Right lobe of liver (tissue), 6 donors: ENCODE measurements at places on chromosomes 12 and 14.

DNA sequence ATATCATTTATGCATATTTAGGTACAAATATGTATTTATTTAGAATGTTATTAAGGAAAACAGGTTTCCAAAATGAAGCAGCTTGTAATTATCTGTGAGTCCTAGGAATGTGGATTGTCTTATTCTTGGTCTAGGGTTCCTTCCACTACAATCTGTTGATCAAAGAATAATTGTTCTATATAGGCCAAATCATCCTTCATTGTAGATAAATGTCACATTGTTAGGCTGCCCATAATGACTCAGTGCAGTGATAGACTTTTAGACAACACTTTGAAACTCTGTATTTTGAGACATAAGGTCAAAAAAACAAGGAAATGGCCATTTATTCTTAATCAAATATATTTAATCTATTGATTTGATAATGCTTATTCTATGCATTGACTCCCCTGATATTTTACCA lies 283.0 kb downstream of the ACSS3 start:
- no peak for DNase-seq

DNA sequence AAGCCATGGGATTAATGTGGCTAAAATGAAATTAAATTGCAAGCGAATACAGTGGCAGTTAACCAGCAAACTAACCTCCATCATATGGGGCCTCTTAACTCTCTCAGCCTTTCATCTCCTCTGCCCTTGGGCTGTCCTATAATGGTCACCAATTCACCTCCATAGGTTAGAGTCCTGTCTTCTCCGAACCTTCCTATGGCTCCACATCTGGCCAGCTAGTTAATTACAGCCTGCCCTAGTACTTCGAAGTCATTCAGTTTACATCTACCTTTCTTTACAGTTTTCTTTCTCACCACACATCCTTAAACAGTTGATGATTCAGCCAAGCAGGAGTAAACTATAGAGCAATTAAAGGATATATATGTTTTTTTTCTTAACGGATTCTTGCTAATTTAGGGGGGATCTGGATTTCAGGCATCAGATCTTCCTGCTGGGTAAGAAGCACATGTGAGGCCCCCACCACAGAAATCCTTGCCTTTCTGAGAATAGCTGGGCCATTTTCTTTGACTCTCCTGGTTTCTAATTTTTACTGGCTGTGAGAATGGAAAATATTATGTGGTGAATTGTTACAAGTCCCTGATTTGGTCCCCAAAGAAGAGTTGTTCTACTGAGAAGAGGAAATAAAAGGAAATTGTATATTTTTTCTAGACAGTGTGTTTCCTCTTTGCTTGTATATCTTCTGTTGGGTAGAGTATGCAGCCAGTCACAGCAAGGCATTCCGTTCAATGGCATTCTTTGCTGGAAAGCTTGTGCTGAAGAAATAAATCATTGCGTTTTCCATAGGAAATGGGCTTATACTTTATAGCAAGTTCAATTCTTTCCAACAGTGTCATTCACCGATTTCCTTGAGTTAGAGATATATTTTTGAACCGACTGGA lies 16.7 kb downstream of the HMGA2 start:
- DNase-seq, result no peak

DNA sequence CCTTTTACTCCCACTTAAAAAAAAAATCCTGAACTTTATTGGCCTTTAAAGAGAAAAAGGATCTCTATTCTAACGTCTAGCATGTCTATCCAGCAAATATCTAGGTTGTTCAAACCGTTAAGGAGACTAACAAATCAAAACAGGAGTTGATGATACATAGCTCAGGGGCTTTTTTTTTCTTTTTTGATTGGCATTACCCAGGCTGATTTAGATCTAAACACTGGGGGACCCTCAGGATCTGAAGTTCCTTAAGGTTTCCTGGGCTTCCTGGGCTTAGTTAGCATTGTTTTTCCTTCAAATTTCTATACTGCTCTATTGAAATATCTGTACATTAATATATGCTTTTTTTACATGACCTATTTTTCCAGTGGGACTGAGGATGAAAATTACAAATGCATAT lies 42.3 kb downstream of the EFCAB11 start:
- DNase-seq, result no peak

GRCh38 chr12:80101126-80101525 lies 1.8 kb downstream of the OTOGL start:
- no peak for DNase-seq

GRCh38 chr14:95943699-95944098 lies 67.1 kb downstream of the TUNAR start:
- DNase-seq, result no peak

DNA sequence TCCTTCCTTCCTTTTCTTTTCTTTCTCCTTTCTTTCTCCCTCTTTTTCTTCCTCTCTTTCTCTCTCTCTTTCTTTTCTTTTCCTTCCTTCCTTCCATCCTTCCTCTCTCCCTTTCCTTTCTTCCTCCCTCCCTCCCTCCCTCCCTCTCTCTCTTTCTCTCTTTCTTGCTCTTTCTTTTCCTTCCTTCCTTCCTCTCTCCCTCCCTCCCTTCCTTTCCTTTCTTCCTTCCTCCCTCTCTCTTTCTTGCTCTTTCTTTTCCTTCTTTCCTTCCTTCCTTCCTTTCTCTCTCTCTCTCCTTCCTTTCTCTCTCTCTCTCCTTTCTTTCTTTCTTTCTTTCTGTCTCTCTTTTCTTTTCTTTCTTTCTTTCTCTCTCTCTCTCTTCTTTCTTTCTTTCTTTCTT lies 207.6 kb downstream of the ATP23 start:
- no peak for DNase-seq

DNA sequence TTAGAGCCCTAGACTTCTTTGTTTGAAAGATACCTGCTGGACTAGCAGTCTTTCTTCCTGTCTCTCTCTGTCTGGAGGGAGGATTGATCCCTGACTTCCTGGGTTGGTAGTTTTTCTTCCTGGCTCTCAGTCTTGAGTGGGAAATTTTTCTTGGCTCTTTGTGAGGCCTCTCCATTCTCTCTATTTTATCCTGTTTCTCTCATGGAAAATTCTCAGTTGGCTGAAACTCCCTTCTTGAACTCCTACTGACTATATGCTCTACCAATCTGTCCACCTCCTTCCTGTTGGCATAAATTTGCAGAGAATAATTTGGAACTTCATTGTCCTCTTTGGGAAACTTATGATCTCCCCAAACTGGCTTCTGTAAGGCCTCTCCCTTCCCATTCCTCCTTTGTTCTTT lies 24.1 kb upstream of the MUCL1 start:
- no peak for DNase-seq

DNA sequence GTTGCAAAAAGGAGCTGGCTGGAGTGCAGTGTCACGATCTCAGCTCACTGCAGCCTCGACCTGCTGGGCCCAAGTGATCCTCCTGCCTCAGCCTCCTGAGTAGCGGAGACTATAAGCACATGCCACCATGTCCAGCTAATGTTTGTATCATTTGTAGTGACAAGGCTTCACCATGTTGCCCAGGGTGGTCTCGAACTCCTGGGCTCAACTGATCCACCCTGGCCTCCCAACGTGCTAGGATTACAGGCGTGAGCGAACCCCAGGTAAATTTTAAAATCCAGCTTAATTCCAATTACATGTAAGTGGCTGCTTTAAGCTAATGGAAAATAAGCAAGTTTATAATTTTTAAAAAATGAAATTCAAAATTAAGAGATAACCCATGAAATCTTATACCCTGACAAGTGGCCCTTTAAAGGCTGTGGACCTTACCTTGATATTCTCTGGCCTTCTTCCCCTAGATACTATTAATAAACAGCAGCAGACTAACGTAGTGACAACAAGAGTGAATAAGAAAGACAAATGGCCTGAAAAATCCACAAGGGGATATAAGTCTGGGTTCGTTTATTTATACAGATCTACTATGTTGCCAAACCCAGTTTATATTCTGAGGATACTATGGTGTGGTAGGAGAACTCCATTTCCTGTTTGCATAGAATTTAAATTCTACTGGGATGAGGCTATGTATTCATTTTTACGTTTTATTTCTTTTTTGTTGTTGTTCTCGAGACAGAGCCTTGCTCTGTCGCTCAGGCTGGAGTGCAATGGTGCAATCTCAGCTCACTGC lies 25.6 kb upstream of the SLC2A3 start:
- DNase-seq, result no peak

DNA sequence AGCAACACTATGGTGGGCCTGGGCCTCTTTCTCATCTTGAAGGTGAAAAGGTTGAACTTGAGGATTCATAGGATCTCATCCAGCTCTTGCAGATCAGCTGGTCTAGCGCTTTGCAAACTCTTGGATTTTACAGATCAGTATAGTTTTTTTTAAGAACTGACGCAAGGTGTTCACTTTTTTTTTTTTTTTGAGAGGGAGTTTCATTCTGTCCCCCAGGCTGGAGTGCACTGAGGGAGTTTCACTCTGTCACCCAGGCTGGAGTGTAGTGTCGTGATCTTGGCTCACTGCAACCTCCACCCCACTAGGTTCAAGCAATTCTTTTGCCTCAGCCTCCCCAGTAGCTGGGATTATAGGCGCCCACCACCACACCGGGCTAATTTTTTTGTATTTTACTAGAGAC lies 20.4 kb upstream of the LGMN start:
- DNase-seq, result no peak
